Large intestine (tissue), 12 donors: ENCODE measurements at places on chromosomes 3 and 15. TPM values are rescaled to one million over a fixed set of nuclear protein-coding genes. Genes with fewer than 3 reads are reported as not detected.

The RASGRF1 gene
- 0.61 TPM for polyA plus RNA-seq

The SCAANT1 gene
- polyA plus RNA-seq: 1.8 TPM

The TRH gene
- polyA plus RNA-seq: 0.16 TPM

DNA sequence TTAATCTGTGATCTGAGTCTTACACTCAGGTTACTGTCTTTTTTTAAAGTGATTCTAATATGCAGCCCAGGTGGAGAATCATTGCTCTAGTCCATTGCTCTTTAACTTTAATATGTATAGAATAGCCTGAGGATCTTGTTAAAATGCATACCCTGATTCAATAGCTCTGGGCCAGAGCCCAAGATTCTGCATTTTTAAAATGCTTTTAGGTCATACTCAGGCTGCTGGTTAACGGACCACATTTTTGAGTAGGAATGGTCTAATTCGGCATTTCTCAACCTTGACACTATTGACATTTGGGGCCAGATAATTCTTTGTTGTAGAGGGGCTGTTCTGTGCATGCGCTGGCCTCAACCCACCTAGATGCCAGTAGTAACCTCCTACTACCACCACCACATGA is 20.9 kb upstream of the FSTL1 start:
- no peak for DNase-seq

GRCh38 chr3:7695049-7695448 is 806.6 kb upstream of the LMCD1 start:
- DNase-seq: no peak

DNA sequence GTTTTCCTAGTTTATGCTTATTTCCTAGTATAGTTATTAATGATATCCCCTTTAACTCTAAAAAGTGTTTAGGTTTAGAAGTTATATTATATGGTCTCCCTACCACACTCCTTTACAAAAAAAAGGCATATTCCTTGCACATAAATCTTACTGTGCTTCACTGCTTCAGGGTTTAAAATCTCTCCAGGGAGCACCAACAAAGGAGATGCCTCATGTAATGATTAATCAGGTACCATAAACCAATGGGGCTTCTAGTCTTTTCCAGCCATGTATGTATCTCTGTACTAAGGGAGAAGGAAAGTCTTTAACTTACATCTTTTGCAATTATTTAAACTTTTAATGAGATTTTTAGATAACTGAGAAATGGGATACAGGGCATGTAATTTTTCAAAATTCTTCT is 91.5 kb upstream of the RBMS3 start:
- DNase-seq: no peak

DNA sequence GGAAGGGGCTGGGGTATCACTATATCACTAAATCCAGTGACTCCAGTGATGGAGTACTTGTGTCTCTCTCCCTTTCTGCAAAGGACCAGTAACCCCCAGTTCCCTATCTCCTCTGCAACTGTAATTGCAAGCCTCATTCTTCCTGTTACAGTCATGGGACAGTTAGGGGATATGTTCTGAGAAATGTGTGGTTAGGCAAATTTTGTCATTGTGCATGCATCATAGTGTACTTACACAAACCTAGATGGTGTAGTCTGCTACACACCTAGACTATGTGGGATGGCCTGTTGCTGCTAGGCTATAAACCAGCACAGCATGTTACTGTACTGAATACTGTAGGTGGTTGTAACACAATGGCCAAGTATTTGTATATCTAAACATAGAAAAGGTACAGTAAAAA is 2.2 kb downstream of the VPS8 start:
- no peak for DNase-seq

DNA sequence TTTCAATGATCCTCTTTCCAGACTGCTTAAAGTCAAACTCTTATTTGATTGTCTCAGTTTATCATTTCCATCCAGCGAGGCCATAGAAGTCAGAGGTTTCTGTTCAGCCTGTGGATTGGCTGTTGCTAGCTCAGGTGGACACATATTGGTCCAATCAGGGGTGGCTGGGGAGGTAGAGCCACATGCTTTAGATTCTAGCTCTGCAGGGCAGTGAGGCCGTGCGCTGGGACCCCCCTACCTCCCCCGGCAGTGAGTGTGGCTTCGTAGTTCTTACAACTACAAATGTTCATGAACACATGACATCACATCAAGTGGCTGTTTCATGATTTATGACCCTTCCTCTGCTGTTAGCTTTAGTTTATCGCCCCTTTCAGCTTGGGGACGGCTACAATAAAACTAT is 18.0 kb downstream of the APOD start:
- peak; percentile 46 for DNase-seq

- no peak for DNase-seq
Measured at GRCh38 chr15:61681038-61681418, 379.2 kb downstream of the VPS13C start.

DNA sequence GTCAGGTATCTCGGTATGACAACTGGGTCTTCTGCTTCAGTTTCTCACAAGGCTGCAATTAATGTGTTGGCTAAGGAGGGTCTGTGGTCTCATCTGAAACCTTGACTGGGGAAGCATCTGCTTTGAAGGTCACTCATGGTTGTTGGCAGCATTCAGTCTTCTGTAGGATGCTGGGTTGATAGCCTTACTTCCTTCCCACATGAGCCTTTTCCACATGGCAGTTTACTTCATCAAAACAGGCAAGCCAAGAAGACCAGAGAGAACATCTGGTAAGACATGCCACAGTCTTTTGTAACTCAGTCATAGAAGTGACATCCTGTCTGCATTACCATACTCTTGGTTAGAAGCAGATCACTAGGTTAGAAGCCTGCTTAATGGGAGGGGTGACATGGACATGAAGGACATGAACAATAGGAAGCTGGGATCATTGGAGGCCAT is 49.5 kb downstream of the CMC1 start:
- DNase-seq: no peak

DNA sequence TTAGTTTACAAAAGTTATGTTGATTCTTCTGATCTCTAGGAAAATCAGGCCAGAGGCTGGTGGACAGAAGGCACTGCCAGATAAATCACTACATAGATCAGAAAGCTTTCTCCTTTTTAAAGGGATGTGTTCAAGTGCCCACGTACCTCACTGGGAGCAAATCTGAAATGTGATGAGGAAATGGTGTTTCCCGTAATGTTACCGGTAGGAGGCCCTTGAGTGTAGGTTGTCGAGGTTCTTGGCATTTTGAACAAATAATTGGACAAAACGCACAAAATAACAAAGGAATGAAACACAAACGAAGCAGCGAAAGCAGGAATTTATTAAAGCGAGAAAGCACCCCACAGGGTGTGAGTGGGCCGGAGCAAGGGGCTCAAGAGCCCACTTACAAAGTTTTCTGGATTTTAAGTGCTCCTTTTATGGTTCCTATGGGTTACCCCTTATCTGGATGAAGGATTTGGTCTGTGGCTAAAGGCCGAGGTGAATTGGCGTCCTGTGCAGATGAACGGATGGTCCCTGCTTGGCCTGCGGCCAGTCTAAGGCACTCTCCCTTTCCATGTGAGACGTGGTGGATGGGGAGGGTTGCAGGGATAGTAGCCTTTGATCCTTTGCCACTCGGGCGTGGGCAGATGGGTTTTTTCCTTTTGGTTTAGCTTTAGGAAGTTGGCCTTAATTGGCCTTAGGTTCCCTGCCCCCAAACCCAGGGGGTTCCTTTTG is 1.0 kb downstream of the SNX1 start:
- DNase-seq: peak; percentile 25

GRCh38 chr3:120418866-120419490 is 31.8 kb downstream of the FSTL1 start:
- peak; percentile 75 for DNase-seq

- no peak for DNase-seq
Measured at GRCh38 chr3:177680472-177680821, 483.2 kb upstream of the TBL1XR1 start.

- DNase-seq: no peak
Measured at GRCh38 chr3:81869382-81869781, 107.9 kb upstream of the GBE1 start.

GRCh38 chr15:26929588-26929987 is 41.4 kb upstream of the GABRG3 start:
- no peak for DNase-seq

GRCh38 chr3:190528706-190529105 is 14.8 kb downstream of the IL1RAP start:
- no peak for DNase-seq

- no peak for DNase-seq
Measured at GRCh38 chr15:31148297-31149087, 47.0 kb upstream of the TRPM1 start.

- no peak for DNase-seq
Measured at GRCh38 chr15:84023636-84024035, 211.9 kb upstream of the GOLGA6L4 start.

DNA sequence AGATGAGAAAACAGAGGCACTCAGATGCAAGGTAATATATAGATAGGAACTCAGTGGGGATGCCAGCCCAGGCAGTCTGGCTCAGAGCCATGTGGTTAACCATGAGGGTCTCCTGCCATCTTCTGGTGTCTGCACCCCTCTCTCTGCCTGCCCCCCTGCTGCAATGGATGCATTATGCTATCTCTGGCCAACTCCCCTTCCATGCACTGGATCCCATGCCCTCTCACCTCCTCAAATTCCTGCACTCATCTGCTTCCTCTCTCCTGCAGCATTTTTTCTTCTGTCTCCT is 163.2 kb downstream of the STT3B start:
- DNase-seq: no peak

DNA sequence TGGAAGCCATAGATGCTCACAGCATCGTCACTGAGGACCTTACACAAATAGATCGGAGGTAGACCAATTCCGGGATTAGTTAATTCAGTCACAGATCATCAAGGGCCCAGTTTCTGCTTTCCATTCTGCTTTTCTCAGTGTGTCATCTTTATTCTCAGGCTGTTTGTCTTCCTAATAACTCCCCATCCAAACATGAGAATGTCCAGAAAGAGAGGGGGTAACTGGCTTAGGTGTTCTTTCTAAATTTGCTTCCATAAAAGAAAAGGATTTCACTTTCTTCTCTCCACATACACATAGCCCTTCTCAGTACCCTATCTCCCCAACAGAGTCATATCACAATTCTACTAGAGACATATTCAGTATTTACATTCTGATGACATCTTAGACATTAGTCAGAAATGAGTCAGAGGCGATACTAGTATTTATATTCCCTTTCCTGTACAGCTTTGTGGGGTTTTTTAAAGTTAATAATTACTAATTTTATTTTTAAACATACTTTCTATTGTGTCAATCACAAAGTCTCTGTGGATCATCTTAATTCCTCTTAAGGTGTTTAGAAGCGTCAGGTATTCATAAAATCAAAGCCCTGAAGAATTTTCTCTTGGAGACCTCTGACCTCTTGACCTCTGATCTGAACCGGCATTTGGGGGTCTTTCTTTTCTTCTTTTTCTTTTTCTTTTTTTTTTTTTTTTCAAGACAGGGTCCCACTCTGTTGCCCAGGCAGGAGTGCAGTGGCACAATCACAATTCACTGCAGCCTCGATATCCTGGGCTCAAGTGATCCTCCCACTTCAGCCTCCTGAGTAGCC is 24.3 kb upstream of the IL12A start:
- peak; percentile 42 for DNase-seq
